Esophagus mucosa (tissue), 1 donor: ENCODE measurements at places on chromosomes 4 and X.
A peak's percentile ranks its signal among the peaks of the same experiment; 100 is the strongest.

DNA sequence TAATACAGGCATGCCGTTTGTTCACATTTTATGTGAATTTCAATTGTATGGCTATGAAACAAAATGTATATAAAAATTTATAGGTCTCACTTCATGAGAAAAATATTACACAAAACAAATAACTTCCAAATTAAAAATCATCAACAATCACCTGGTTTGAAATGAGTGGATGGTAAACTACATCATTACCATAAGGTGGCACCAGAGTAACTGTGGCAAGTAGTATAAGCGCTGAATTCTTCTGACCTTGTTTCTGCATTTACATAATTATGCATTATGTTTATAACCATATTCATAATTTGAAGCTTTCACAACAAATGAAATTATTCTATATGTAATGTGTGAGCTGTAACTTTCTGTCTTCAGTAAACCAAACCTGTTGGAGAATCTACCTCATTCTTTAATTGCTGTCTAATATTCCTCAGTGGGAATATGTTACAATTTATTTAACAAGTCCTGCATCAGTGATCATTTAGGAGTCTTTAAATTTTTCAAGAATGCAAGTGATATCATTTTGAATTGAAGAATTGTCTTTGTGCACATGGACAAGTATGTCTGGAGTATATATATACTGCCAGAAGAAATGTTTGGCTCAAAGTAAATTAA, 55.2 kb downstream of the MMRN1 start:
- no peak for ATAC-seq

- ATAC-seq = no peak
Measured at GRCh38 chrX:153519569-153520286, 2.3 kb downstream of the ATP2B3 start.

DNA sequence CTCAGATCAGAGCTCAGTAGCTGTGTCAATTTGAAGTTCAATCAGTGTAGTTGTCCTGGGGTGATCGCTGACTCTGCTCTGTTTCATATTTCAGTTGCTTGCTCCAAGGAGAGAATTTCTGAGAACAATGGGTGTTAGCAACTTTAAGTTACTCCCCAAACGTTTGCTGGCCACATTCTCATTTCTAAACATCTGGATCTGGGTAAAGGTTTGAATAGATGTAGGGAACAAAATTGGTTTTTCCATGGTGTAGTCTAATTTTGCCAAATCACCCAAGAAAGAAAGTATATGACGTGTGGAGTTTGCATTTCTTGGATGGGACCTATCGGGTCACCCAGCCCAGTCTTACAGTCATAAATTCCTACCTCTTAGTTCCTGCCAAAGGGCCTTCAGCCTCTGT, 103.7 kb downstream of the AKAP4 start:
- ATAC-seq = no peak

DNA sequence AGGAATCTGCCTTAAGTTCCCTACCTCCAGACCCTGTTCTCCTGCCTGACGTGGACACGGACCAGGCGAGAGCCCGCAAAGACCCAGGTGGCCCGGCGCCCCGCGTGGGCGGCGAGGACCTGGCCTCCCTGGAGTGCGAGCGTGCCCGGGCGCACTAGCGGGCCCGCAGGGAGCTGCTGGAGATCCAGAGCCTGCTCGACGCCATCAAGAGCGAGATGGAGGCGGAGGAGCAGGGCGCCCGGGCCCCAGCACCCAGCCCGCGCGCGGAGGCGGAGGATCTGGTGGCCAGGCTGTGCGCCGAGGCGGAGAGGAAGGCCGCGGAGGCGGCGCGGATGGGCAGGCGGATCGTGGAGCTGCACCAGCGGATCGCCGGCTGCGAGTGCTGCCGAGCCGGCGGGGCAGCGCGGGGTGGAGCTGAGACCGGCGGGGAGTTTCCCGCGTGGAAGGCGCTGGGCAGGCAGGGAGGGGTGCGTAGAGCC, 18.2 kb downstream of the MRFAP1 start:
- peak; percentile 64 for ATAC-seq

GRCh38 chr4:8911316-8912088, 39.9 kb upstream of the HMX1 start:
- ATAC-seq = peak; percentile 16

GRCh38 chrX:37353646-37354045, 4.5 kb downstream of the PRRG1 start:
- ATAC-seq = no peak

DNA sequence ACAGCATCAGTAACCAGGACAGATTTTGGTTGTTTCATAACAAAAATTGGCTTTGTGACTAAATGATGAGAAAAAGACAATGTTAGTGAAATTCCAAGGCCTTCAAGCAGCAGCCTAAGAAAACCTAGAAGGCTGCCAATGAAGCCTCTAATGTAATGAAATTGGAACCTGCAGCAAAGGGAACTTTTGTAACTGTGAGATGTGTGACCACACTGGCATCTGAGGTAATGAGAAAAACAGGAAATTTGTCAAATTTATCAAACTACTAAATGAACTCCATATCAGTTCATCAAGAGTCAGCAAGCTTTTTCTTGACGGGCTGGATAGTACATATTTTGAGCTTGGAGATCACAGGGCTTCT, 30.4 kb upstream of the EMCN start:
- no peak for ATAC-seq

GRCh38 chrX:96689991-96690390, 5.3 kb downstream of the DIAPH2 start:
- no peak for ATAC-seq
